ENCODE measurements at places on chromosomes 13 and 19.

- no peak for DNase-seq
Measured at GRCh38 chr19:50460161-50460765, 16.0 kb upstream of the EMC10 start.

DNA sequence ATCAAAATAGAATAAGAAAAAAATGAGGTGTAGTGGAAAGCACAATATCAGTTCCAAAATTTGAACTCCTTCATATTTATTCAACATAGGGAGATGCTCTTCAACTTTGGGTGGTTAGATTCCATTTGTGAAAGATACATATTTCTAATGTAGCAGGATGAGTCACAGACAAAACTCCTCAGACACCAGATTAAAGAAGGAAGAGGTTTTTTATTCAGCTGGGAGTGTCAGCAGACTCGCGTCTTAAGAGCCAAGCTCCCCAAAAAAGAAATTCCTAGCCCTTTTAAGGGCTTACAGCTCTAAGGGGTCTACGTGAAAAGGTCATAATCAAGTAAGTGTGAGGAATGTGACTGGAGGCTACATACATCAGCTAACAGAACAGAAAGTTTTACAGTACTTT is 6.8 kb upstream of the ZNF765 start:
- DNase-seq, result no peak

GRCh38 chr13:109885235-109885634 is 98.9 kb upstream of the IRS2 start:
- DNase-seq, result no peak

DNA sequence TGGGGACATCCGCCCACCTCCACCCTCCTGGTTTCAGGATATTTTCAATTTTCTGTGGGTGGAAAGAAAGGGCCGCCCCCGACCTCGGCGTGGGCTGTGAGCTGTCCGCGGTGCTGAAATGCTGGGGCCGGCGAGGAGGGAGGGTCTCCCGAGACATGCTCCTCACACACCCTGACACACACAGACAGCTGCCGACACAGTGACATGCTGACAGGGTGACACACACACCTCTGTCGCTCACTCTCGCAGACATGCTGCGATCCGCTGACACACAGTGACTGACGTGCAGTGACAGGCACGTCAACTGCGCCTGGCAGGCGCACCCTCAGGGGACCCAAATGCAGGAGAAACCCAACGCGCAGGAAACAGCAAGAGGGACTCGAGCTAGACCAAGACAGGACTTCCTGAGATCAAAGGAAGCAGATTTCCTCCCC is 25.1 kb upstream of the MEIS3 start:
- DNase-seq, result no peak
